ENCODE measurements at places on chromosomes 1 and 21.

GRCh38 chr1:196550731-196551130 is 57.5 kb downstream of the KCNT2 start:
- H3K27me3 ChIP-seq = no peaks in the 10 kb centered on the region
- no peak for DNase-seq
- H3K27ac ChIP-seq = no peak overlapping the region

DNA sequence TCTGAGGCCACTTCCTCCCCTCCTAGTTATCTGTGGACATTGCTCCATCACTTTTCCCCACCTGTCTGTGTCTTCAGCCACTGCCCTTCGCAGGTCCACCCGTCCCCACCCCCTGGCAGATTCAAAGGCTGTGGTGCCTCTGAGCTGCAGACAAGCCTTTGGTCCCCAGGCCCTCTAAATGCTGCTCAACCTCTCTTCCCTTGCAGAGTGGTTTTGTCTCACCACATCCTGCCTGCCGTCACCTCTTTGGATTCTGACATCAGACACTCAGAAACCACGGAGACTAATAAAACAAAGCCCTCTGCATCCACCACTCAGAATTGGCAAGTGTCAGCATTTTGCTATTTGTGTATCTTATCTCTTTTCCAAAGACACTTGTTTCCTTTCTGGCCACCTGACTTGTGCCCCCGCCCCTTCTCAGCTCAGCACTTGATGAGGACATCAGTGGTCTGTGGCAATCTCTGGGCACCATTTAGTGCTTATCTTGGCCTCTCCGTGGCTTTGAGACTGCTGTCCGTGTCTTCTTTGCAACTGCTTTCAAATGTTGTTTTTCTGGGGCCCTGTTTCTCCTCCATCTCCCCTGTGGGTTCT is 7.7 kb downstream of the CNIH3 start:
- no peak for DNase-seq
- no peaks in the 10 kb centered on the region for H3K4me1 ChIP-seq

DNA sequence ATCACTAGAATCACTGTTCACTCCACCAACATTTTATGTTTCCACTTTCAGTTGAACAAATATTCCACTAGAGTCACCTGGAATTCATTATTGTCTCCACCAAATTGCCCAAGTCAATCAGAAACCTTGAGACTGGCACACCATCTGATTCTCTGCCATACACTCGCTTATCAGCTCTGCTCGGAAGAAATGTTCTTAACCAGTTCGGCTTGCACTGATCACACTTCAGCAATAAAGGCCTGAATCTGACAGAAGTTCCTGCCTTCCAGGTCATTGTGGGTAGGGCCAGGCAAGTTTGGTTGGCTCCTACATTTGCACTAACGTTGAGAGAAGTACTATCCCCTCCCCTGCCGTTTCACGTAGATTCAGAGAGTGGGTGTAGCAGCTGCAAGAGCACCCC is 10.0 kb downstream of the TPM3 start:
- H3K27ac ChIP-seq = peak overlapping the region; percentile 80
- peak overlapping the region; percentile 96 for H3K4me3 ChIP-seq
- no peaks in the 10 kb centered on the region for H3K27me3 ChIP-seq
- no peak for DNase-seq
- H3K36me3 ChIP-seq = peaks cover 9% of the 10 kb centered on the region

- H3K4me3 ChIP-seq = no peak overlapping the region
- H3K27ac ChIP-seq = no peak overlapping the region
- no peaks in the 10 kb centered on the region for H3K27me3 ChIP-seq
- no peak for DNase-seq
- H3K4me1 ChIP-seq = peaks cover 5% of the 10 kb centered on the region
These were observed 9.8 kb downstream of the PHC2 start for GRCh38 chr1:33420870-33421775.

DNA sequence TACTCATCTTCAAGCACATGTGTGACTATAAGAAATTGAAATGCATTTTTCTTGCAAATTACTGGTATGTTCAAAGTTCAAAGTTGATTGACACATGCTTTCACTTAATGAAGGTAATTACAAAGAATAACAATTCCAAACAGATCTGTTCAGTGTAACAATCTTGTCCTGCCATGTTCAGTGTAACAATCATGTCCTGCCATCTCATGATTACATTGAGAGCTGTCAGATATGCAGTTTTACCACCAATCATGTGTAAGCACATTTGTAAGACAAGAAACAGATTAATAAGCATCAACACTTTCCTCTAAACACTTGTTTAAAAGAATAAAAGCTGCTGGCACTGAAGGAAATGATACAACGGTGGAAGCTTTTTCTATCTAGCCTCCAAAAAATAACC is 80.3 kb upstream of the ZNF281 start:
- H3K4me3 ChIP-seq = no peak overlapping the region
- no peaks in the 10 kb centered on the region for H3K27me3 ChIP-seq
- H3K36me3 ChIP-seq = no peaks in the 10 kb centered on the region
- H3K4me1 ChIP-seq = no peaks in the 10 kb centered on the region

- H3K4me3 ChIP-seq = no peak overlapping the region
- DNase-seq = no peak
- H3K27me3 ChIP-seq = no peaks in the 10 kb centered on the region
These were observed 8.1 kb downstream of the CELA2B start for GRCh38 chr1:15483971-15484370.

GRCh38 chr1:46613661-46614603 is 2.7 kb downstream of the MOB3C start:
- peak overlapping the region; percentile 41 for H3K4me3 ChIP-seq
- peak overlapping the region; percentile 64 for H3K27ac ChIP-seq
- DNase-seq = peak; percentile 65
- peaks cover 25% of the 10 kb centered on the region for H3K4me1 ChIP-seq

DNA sequence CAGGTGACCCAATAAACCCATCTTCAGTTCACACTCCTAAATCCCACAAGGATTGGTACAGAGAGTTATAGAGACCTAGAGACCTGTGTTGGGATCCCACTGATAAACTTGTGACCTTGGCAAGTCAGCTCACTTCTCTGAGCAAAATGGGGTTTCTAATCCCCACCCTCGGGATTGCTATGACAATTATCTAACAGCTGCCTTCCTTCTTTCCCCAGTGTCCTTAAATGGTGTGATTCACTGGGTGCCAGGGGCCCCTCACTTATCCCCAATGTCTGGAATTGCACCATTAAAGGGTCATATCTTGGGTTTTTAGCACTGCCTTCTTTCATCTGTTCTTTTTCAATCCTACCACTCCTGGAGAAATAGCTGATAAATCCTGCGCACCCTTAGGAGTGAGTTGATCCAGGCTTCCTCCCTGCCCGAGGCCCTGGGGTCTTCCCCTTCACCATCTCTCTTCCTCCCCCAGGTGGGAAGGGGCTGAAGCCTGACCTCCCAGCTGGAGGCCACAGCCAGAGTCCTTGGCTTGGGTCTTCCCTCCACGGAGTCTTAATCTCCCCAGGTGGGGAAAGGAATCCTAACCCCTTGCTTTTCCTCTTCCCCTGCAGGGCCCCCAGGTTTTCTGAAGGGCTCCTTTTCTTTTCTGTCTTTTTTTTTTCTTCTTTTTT is 39.7 kb downstream of the LACTBL1 start:
- no peak overlapping the region for H3K27ac ChIP-seq
- no peaks in the 10 kb centered on the region for H3K4me1 ChIP-seq
- no peaks in the 10 kb centered on the region for H3K27me3 ChIP-seq
- DNase-seq = no peak

- no peak for DNase-seq
- H3K36me3 ChIP-seq = no peaks in the 10 kb centered on the region
- no peak overlapping the region for H3K4me3 ChIP-seq
- no peak overlapping the region for H3K27ac ChIP-seq
These were observed 266.2 kb downstream of the FOXD2 start for GRCh38 chr1:47703981-47704596.

- H3K4me3 ChIP-seq = no peak overlapping the region
- H3K36me3 ChIP-seq = no peaks in the 10 kb centered on the region
- no peaks in the 10 kb centered on the region for H3K4me1 ChIP-seq
- no peak for DNase-seq
- no peaks in the 10 kb centered on the region for H3K27me3 ChIP-seq
These were observed 64.0 kb downstream of the SAMSN1 start for GRCh38 chr21:14482165-14482564.

GRCh38 chr1:205629751-205630150 is 2.1 kb downstream of the ELK4 start:
- H3K27me3 ChIP-seq = no peaks in the 10 kb centered on the region
- DNase-seq = no peak
- no peak overlapping the region for H3K27ac ChIP-seq
- no peaks in the 10 kb centered on the region for H3K4me1 ChIP-seq
- no peaks in the 10 kb centered on the region for H3K36me3 ChIP-seq

- no peaks in the 10 kb centered on the region for H3K36me3 ChIP-seq
- no peaks in the 10 kb centered on the region for H3K27me3 ChIP-seq
- H3K27ac ChIP-seq = no peak overlapping the region
- DNase-seq = peak; percentile 37
These were observed 16.5 kb downstream of the CLDN19 start for GRCh38 chr1:42723511-42723910.

- no peaks in the 10 kb centered on the region for H3K36me3 ChIP-seq
- H3K4me3 ChIP-seq = no peak overlapping the region
- no peaks in the 10 kb centered on the region for H3K27me3 ChIP-seq
- no peak for DNase-seq
- H3K27ac ChIP-seq = no peak overlapping the region
These were observed 20.9 kb upstream of the RGS13 start for GRCh38 chr1:192615055-192615454.

DNA sequence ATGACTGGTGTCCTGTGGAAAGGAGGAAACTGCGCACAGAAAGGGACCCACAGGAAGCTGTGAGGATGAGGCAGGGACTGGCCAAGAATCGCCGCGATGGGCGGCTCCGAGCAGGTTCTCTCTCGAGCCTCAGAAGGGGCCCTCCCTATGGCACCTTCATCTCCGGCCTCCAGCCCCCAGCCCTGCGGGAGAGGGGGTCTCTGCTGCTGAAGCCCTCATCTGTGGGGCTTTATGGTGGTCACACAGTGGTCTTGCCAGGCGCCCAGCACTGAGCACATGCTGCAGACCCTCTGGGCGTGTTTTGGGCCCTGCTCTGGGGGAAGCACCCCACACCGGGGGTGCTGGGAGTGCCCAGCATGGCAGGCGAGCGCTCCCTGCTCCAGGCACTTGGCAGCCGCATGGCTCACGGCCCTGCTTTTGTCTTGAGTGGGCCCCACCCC is 86.6 kb upstream of the ACTRT2 start:
- no peaks in the 10 kb centered on the region for H3K4me1 ChIP-seq
- H3K27me3 ChIP-seq = no peaks in the 10 kb centered on the region
- H3K27ac ChIP-seq = no peak overlapping the region
- no peak for DNase-seq

- H3K27ac ChIP-seq = no peak overlapping the region
- H3K4me3 ChIP-seq = no peak overlapping the region
- no peaks in the 10 kb centered on the region for H3K4me1 ChIP-seq
- no peaks in the 10 kb centered on the region for H3K36me3 ChIP-seq
- H3K27me3 ChIP-seq = no peaks in the 10 kb centered on the region
These were observed 86.4 kb downstream of the GPR161 start for GRCh38 chr1:168050307-168050706.

GRCh38 chr1:209653915-209654351 is 1.7 kb upstream of the LAMB3 start:
- H3K27me3 ChIP-seq = no peaks in the 10 kb centered on the region
- no peaks in the 10 kb centered on the region for H3K36me3 ChIP-seq
- no peak overlapping the region for H3K4me3 ChIP-seq
- no peak for DNase-seq
- no peaks in the 10 kb centered on the region for H3K4me1 ChIP-seq

DNA sequence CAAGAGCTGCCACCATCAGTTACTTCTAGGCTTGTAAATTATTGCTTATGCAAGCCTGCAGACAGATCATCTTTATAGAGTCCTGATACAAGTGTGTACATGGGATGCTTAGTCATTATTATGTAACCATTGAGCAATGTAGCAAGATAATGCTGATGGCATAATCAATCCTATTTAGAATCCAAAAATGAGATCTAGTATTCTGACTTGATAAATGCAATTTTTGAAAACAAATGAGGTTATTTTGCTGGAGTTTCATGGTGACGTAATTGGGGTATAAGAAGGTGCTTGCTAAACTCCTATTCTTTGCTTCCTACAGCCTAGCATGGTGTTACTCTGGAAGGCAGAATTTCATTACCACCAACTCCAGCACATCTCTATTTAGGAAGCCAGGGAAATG is 801.7 kb upstream of the PRMT6 start:
- H3K36me3 ChIP-seq = no peaks in the 10 kb centered on the region
- no peaks in the 10 kb centered on the region for H3K4me1 ChIP-seq

- no peaks in the 10 kb centered on the region for H3K36me3 ChIP-seq
- no peaks in the 10 kb centered on the region for H3K27me3 ChIP-seq
- DNase-seq = no peak
- H3K4me1 ChIP-seq = no peaks in the 10 kb centered on the region
- H3K4me3 ChIP-seq = no peak overlapping the region
These were observed 47.9 kb upstream of the DYNLT5 start for GRCh38 chr1:66704177-66704875.

GRCh38 chr1:16090076-16090826 is 16.8 kb upstream of the FAM131C start:
- H3K36me3 ChIP-seq = no peaks in the 10 kb centered on the region
- H3K4me1 ChIP-seq = peaks cover 5% of the 10 kb centered on the region
- H3K27ac ChIP-seq = no peak overlapping the region
- DNase-seq = no peak
- H3K27me3 ChIP-seq = no peaks in the 10 kb centered on the region

DNA sequence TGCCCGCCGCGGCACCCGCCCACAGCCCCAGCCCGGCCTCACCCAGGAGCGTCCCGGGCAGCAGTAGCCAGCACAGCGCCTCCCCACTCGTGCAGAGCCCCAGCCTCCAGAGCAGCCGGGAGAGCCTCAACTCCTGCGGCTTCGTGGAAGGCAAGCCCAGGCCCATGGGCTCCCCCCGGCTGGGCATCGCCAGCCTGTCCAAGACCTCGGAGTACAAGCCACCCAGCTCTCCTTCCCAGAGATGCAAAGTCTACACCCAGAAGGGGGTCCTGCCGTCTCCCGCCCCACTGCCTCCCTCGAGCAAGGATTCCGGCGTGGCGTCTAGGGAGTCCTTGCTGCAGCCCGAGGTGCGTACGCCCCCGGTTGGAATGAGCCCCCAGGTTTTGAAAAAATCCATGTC is 531.2 kb downstream of the KIF26B start:
- no peak overlapping the region for H3K4me3 ChIP-seq
- no peak overlapping the region for H3K27ac ChIP-seq
- H3K27me3 ChIP-seq = peaks cover 1% of the 10 kb centered on the region
- H3K4me1 ChIP-seq = no peaks in the 10 kb centered on the region
- H3K36me3 ChIP-seq = no peaks in the 10 kb centered on the region
- DNase-seq = no peak

- H3K4me3 ChIP-seq = no peak overlapping the region
- 0 out of 2 replicates have a peak, but pooled peaks cover 2% of the 10 kb centered on the region for H3K27me3 ChIP-seq
- H3K4me1 ChIP-seq = peaks cover 38% of the 10 kb centered on the region
- DNase-seq = no peak
- H3K36me3 ChIP-seq = peaks cover 21% of the 10 kb centered on the region
- H3K27ac ChIP-seq = no peak overlapping the region
These were observed 4.3 kb downstream of the RHOC start for GRCh38 chr1:112702420-112703261.

DNA sequence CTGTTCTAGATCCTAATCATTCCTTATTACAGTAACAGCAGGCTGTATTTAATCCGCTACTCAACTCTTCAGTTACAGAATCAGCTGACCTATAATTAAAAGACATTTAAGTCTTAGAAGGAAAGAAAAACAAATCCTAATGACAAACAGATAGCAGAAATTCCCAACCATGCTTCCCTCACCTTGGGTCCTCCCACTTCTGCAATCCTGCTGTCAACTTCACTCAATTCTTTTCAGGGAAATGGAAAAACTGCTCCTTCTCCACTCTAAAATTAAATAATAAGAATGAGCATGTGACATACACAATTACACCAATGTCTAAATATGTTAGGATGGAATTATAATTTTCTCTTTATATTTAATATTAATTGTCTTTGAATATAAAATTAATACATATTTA is 182.6 kb upstream of the LYPLAL1 start:
- no peaks in the 10 kb centered on the region for H3K27me3 ChIP-seq
- no peak for DNase-seq
- H3K36me3 ChIP-seq = no peaks in the 10 kb centered on the region
- no peak overlapping the region for H3K27ac ChIP-seq
